ENCODE measurements at places on chromosomes 11 and 22. TPM values are rescaled to one million over a fixed set of nuclear protein-coding genes. Genes with fewer than 3 reads are reported as not detected.
A peak's percentile ranks its signal among the peaks of the same experiment; 100 is the strongest.

The RAB3IL1 gene
- total RNA-seq = 8.9 TPM

DNA sequence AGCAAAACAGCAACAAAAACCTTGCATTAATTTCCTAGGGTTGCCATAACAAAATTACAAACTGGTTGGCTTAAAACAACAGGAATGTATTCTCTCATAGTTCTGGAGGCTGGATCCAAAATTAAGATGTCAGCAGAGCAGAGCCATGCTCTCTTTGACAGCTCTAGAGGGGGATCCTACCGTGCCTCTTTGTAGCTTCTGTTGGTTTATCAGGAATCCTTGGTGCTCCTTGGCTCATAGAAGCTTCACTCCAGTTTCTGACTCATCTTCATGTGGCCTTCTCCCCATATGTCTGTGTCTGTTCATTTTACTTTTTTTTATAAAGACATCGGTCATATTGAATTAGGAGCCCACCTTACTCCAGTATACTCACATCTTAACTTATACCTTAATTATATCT is 90.5 kb upstream of the POU2AF2 start:
- DNase-seq = no peak

- no peak for DNase-seq
Observed at GRCh38 chr11:2012440-2012839, 14.8 kb upstream of the H19 start.

The ZNRF3 gene
- total RNA-seq = 20.7 TPM

DNA sequence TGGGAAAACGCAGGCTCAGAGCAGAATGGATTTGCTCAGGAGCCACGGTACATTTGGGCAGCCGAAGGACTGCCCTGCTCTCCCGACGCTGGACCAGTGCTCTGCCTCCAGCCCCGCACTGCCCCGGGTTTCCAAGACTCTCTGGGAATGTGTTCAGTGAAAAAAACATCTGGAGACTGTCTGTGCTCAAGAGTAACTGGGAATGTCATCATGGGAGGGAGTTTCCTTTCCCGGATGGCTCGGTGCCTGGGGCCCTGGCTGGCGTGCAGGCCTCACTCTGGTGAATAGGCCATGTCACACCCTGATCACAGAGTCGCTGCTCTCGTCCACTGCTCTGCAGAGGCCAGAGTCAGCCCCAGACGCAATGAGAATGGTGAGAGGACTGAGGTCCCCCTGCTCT is 9.8 kb upstream of the APOL6 start:
- DNase-seq = peak; percentile 92

GRCh38 chr11:112270551-112271180 is 10.0 kb upstream of the PLET1 start:
- no peak for DNase-seq

DNA sequence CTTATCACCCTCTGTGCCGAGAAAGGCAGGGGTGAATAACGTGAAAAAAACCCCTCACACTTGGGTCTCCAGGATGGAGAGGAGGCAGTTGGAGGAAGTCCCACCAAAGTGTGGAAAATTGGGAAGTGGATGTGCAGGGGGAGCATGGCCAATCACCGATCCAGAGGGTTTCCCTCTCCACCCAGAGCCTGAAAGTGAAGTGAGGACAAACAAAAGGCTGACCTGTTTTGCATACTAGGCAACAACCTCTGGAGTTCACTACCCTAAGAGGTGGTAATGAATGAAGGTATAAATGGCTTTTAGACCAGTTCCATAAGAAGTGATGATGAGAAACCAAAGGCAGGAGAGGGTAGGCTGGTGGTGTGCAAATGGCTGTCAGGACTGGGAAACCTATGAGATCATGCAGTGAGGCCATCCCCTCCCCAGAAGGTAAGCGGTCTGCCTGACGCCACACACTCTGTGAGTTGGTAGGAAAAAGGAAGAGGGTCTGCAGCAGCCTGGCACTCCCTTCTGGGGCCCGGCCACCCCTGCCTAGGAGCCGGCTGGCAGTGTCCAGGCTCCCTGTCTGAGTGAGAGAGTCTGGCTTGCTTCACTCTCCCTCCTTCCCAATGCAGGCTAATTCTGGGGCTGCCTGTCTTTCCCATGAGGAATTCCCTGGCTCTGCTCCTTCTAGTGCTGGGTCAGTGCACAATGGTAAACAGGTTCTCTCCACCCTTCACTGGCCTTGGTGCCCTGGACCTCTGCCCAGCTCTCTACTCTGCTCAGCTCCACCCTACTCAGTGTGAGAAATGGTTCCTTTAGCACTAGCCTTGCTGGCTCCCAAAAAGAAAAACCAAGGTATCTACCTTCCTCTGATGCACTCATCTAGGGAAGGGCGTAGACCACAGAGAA is 15.6 kb downstream of the TBC1D10A start:
- DNase-seq = no peak

The PIWIL4 gene
- total RNA-seq = 2.5 TPM

The ZW10 gene
- total RNA-seq = 21.6 TPM

The RAB38 gene
- total RNA-seq = 51.6 TPM

The SPDYC gene
- not detected for total RNA-seq

GRCh38 chr11:92349486-92350156 is 125.0 kb downstream of the FAT3 start:
- DNase-seq = no peak

The GAB4 gene
- 0.21 TPM for total RNA-seq

The SLC37A4 gene
- total RNA-seq = 21.3 TPM

DNA sequence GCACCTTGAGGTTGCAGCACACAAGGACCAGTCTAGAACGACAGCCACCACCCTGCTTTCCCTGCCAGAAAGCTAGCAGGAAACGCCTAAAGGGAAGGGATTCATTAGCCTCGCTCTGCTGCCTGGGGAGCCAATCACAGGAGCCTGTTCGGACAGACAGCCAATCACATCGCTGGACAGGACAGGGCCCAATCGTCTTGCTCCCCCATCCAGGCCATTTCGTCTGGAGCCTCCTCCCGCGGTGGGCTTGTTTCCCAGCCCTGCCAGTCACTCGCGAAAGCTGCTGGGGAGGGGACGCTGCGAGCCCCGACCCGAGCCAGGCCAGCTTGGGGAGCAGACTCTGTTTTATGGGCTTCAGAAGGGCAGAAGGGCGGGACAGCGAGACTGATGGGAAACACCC is 79.8 kb upstream of the NCAM1 start:
- DNase-seq = peak; percentile 61

DNA sequence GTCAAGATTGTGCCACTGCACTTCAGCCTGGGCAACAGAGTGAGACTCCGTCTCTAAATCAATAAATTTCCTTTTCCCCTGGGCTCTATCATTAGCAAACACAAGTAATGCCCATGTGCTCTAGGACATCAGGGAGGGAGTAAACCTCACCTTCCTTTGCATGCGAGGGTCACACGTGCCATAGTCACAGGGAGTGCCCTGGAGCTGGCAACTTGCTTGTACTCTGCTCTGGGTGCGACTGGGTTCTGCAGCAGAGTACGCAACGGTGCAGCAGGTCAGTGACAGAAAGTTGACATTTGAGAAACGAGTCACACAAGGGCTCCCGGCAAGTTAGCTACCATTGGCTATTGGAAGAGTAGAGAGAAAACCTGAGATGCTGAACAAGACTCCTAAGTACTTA is 32.6 kb upstream of the CHKA start:
- no peak for DNase-seq

DNA sequence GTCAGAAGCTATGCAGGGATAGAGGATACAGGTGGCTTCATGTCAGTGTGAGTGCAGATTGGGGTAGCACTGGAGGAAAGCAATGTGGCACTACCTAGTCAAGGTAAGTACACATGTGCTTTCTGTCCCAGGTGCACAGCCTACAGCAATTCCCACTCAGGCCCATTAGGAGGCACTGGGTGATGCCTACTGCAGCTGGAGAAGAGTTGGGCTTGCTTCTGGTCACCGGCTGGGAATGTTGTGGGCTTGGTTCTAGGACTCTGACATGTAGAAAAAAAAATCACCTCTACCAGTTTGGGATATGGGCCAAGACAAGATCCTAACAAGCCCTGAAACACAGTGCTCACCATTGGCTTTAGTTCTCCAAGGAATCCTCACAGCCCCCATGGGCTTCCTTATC is 69.7 kb downstream of the TENM4 start:
- no peak for DNase-seq

The BRSK2 gene
- not detected for total RNA-seq

The APLNR gene
- 1.5 TPM for total RNA-seq

DNA sequence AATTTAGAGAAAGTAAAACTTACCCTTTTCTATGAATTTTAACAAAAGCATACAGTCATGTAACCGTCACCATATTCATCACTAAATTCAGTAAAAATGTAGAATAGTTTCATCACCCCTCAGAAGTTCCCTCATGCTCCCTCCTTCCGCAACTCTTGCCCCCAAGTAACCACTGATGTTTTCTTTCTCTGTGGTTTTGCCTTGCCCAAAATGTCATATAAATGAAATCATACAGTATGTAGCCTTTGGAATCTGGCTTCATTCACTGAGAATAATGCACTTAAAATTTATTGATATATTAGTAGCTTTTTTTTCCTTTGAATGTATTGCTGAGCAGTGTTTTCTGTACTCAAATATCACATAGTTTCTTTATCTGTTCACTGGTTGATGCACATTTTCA is 60.1 kb downstream of the DCUN1D5 start:
- no peak for DNase-seq

DNA sequence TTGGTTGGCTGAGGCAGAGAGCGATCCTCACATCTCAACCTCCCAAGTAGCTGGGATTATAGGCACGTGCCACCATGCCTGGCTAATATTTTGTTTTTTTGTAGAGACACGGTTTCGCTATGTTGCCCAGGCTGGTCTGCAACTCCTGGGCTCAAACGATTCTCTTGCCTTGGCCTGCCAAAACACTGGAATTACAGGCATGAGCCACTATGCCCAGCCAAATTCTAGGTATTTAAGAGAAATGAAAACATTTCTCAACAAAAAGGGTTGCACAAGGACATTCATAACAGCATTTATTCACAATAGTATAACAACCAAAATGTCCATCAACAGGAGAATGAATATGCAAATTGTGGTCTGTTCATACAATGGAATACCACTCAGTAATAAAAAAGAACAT is 31.7 kb upstream of the RBX1 start:
- no peak for DNase-seq

DNA sequence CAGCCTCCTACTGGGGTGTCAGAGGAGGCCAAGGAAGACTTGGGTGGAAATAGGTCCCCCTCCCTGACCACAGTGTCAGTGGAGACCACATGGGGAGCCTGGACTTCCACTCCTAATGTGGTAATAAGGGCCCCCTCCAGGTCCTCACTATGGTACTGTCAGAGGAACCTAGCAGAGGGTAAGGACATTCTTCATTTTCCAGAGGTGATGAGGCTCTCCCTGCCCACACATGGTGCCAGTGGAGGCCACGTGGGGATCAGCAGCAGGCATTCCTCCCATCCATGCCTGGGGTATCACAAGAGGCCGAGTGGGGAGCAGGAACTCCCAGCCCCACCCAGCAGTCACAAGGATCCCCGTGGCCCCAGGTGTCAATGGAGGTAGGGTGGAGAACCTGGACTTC is 6.5 kb upstream of the CLDN5 start:
- DNase-seq = no peak

DNA sequence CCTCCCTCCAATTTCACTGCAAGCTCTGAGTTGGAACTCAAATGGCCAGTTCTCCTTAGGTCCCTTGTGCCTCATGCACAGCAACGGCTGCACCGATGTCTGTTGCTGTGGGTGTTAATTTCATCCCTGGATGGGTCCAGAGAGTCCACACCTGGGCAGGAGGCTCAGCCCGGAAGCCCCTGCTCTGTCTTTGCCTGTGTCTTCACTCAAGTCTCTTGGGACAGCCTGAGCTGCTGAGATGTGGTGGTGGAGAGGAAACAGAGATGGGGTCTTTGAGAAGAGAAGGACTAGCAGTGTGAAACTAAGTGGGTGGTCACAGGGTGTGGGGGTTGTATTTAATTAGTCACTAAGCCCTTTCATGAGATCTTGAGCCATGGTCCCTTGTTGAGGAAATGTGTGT is 109.3 kb downstream of the NECTIN1 start:
- no peak for DNase-seq

DNA sequence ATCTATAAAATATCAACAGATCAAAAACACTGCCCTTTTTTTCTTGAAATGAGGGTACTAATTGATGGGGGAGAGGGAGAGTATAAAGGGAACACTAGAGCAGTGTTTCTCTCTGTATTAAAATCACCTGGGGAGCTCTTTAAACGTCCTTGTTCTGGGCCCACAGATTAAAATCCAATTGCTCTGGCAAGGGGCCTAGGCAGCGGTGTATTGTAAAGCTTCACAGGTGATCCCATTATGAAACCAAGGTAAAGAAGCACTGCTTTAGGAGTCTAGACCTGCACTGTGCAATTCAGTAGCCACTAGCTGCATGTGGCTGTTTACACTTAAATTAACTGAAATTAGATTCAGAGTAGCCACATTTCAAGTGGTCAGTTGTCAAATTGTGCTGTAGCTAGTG is 3.0 kb downstream of the AQP11 start:
- DNase-seq = no peak

DNA sequence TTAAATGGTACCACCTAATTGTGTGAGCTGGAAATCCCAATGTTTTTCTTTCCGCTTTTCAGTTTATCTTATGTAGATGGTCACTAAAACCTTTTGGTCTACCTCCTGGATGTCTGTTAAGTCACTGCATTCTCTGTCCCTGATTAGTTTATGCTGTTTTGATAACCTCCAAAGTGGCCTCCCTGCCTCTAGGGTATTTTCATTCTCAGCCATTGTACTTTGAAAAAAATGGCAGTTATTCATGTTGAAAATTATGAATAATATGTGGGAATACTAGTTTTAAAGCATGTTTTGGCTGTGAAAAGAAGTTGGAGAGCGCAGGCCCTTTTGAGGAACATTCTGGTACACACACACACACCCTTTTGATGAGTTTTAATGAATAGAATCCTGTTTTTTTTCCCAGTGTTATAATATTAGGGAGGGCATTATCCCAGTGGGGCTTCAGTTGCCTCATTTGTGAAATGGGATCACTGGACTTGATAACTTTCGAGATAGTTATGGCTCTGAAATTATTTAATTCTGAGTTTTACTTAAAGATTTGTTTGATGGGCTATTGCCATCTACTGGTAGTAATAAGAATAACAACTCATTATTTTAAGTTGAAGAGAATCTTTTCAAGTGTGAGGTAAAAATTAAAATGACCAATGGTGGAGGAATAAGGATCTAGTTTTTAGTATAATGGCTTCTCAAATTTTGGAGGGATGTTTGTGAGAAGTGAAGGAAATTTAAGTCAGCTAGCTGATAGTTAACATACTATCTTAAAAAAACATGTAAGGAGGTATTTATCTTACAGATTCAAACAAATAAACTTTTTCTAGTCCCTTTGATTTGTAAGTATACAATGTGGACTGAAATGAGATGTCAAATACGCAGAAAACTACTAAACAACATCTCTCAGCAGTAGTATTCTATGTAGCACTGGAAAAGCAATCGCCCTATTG is 3.9 kb downstream of the FDX1 start:
- DNase-seq = no peak
